ENCODE measurements at places on chromosomes 3 and 15.

DNA sequence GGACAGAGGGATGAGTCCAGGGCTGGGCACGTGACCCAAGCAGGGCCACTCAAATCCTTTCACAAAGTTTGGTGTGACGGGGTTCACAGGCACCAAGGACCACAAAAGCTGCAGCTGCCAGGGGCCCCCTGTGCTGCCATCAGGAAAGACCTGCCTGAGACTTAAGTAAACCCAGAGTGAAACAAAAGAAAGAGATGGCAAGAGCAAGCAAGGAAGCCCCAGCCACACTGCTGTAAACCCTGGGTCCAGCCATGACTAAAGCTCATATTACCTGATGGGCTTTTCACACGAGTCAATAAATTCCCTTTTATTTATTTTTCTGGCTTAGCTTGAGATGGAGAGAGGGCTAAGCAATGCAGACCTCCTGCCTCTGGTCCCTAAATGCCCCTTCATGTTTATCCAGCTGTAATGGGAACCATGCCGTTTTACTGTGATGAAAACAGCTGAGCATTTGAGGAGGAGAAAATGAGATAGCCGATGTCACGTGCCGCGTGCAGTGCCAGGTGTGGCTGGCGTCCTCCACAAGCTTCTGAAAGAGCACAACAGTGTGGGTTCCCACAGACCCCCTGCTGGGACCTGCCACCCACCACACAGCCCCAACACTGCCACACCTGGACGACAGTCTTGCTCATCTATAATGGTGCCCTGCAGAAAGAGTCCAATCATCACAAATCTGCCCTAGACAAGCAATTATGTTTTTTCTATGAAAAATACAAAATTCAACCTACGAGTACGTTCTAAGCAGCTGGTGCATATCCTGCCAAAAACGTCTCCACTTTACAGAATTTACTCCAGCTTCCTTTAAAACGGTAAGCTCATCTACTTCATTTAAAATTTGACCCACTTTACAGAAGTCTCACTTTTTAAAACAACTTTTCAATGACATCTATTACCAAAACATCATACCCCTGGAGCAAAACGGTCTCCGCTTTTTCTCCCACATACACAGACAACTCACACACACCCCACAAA, 34.2 kb downstream of the ADAMTS17 start:
- DNase-seq: no peak

- no peak for DNase-seq
Measured at GRCh38 chr3:63911509-63911872, 692 bp downstream of the SCAANT1 start.

DNA sequence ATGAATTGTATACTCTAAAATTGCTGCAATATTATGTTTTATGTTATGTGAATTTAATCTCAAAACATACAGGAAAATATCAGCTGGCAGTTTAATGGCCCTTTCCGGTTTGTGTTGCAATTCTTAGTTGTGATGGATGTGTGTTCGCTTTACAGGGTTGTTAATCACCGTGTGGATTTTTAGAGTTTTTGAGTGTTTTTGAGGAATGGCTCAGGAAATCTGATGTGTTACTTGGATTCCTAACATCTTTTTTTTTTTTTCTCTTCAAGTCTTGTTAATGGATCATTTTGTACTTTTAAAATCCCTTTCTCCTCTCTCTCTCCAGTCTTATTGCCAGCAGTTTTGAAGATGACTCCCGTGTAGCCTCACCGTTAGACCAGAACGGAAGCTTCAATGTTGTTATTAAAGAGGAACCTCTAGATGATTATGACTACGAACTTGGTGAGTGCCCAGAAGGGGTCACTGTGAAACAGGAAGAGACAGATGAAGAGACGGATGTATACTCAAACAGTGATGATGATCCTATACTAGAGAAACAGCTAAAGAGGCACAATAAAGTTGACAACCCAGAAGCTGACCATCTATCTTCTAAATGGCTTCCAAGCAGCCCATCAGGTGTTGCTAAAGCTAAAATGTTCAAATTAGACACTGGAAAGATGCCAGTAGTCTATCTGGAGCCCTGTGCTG, 35.7 kb downstream of the MGA start:
- peak; percentile 45 for DNase-seq

GRCh38 chr3:134652409-134652831, 1.6 kb upstream of the KY start:
- DNase-seq: no peak

DNA sequence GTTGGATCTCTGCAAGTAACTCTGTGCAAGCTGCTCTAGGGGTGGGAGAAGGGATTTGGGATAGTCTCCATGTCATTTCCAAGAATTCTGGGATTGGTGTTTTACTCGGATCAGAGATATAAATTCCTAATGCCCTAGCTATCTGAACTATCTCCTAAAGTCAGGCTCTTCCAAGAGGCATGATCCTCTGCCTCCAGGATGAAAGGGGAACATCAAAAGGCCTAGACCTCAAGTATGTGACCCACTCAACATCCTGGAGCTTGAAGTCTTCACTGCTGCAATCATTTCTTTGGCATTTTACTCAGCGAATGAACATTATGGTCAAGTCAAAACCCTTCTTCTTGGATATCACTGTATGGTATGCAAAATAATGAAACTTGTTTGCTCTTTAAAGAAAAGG, 104.5 kb downstream of the CEMIP start:
- no peak for DNase-seq

GRCh38 chr15:79193103-79193502, 89.4 kb upstream of the ANKRD34C start:
- no peak for DNase-seq
